ENCODE measurements at places on chromosomes 11 and 22.

- DNase-seq = no peak
These were observed 84.9 kb downstream of the CTTN start for GRCh38 chr11:70483077-70483861.

- no peak for DNase-seq
These were observed 23.1 kb upstream of the MICAL2 start for GRCh38 chr11:12087075-12088004.

DNA sequence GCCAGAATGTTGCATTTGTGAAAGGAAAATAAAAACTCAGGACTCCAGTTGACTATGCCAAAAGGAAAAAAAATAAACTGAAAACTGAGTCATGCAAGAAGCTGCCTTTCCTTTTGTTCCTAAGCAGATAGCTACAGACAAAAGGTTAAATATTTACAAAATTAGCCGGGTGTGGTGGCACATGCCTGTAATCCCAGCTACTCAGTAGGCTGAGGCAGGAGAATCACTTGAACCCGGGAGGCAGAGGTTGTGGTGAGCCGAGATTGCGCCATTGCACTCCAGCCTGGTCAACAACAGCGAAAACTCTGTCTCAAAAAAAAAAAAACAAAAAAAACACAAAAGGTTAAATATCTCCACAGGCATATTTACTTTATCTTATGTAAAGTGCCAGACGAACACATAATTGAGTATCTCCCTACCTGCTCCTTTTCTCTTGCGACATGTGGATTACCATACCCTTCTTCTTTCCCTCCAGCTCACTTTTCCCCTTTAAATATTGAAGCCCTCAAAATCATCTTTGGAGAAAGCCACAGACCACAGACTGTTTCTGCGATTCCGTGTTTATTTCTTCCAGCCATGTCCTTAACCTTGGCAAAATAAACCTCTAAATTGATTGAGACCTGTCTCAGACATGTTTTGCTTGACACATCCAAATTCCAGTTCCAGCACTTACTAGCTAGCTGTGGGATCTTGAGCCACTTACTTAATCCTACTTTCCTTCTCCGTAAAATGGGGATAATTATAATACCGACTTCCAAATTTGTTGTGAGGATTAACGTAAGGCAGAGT, 2.3 kb upstream of the SMPD1 start:
- DNase-seq = no peak

DNA sequence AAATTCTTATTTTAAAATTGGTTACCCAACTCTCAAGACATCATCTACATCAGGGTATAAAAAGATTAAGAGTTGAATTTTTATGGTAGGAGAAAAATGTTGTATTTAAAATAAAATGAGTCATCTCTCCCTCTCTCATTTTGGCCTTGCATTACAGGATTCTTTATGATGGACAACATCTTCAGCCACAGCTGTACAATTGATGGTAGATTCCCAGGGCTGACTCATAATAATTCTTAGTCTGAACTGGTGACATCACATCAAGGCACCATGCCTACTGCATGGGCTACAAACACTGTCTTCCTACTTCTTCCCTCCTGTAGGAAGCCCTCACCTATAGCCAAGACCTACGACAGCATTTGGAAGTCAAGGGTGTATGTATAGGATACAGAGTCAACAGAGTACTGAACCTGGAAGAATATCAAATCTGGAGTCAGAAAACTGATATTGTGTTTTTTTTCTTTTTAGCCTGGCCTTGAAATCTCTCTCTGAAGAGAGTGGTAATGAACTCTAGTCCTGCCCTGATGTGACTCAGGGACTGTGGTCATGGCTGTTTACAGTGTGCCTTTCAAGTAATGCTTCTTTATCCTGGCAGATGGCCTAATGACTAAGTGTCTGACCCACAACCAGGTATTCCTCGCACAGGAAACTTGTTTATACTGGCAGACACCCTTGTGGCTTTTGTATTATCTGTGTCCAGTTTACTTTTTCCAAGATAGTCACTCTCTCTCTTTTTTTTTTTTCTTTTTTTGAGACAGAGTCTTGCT, 32.5 kb downstream of the MRGPRX2 start:
- DNase-seq = no peak

DNA sequence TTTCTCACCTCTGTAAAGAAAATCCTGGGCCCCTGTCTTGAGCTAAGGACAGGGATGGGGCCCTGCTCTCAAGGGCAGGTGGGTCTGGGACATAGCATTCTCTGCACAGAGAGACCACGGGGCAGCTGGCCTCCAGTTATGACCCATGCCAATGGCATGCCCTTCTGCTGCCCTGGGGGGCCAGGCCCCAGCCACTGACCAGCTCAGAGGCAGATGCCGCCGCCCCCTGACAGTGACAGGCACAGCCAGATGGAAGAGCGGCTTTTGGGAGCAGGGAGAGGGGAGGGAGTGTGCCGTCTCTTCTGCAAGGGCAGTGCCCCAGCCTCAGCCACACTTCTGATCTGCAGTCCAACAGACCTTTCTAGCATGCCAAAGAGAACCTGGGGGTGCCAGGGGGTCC, 114.8 kb upstream of the NAV2 start:
- no peak for DNase-seq

GRCh38 chr11:72468289-72468688, 34.0 kb upstream of the CLPB start:
- DNase-seq = no peak

- peak; percentile 12 for DNase-seq
These were observed 63.8 kb upstream of the THY1 start for GRCh38 chr11:119486691-119487259.

GRCh38 chr11:129738242-129738641, 77.4 kb upstream of the TMEM45B start:
- DNase-seq = no peak

DNA sequence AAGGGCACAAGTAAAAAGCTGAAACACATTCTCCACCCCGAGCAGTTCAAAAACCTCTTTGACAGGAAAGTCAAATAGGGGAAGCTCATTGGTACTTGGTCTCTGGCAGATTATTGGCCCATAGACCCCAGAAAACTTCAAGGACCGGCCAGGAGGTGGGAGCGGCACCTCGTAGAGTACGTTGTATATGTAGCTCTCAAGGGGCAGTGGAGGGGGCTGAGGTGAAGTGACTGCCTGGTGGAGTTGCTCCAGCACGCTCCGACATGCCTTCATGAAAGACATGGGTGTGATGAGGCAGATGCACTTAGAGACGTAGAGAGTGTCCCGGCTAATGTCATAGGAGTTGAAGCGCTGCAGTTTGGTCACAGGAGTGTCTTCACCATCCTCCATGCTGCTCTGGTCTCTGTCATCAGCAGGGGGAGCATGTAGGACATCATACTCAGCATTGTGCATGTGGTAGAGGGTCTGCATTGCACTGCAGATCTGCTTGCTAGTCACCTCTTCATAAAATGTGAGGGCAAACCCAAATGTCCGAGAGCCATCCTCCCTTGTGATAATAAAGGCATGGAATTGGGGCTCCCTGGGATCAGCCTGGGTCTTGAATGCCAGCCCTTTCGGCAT, 61.3 kb downstream of the DENND5A start:
- peak; percentile 56 for DNase-seq

DNA sequence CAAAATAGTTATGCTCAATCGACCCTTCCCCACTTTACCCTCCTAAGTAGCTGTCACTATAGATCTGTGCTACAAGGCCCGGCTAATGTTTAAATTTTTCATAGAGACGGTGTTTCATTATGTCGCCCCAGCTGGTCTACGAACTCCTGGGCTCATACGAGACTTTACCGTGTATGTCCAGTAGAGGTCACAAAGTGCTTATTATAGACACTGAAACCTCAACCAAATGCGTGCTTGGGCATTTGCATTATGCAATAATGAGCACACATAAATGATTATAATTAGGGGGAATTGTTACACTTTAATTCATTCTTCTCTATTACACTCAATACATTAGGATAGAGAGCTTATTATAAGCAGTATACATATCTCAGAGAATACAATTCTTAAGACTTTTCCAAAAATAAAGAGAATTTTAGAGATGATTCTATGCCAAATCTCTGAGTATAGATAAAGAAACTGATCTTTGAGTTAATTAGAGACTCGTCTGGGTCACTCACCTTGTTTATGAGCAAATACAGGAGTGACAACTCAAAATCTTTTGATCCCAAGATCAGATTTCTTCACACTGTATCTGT, 12.5 kb upstream of the MRPL16 start:
- DNase-seq = no peak

DNA sequence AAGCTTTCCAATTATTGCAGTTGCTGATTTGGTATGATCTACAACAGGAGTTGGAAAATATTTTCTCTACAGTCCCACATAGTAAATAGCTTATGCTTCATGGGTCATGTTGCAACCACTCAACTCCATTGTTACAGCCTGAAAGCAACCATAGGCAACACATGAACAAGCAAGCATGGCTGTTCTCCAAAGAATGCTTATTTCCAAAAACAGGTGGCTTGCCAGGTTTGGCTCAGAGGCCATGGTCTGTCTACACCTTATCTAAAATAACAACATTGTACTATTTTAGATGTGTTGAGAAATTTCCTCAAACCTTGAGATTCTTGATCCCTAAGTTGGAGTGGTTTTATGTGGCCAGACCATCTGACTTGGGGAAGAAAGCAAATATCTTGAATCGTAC, 153.9 kb upstream of the MPPED2 start:
- DNase-seq = no peak

GRCh38 chr22:24331468-24332440, 61.1 kb downstream of the SPECC1L start:
- no peak for DNase-seq

DNA sequence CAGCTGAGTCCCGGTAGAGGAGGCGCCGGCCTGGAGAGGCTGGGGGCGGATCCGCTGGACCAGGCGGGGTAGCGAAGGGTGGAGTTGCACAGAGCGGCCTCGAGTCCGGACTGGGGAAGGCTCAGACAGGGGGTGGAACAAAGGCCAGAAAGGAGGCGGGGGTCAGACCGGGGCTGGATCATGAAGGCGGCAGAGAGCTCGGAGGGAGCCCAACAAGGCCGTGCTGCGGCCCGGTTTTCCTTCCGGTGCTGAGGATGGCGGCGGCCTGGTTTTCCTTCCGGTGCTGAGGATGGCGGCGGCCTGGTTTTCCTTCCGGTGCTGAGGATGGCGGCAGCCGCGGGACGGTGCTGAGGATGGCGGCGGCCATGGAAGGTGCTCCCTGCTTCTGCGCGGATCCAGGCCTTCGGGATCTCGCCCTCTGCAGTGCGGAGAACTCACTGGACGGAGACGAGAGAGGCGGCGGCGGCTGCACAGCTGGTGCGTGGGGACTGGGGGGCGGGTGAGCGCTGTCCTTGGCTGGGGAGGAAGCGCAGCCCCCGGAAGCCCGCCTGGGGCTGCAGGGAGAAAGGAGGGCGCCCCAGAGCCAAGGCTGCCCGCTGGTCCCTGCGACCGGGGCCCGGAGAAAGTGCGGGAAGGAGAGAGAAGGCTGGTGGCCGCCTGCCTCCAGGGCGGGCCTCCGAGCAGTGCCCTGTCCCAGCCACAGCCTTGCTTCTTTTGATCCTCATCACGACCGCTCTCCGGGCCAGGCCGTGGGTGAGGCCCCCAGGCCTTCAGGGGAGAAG, 350.4 kb upstream of the B3GAT1 start:
- DNase-seq = no peak

- DNase-seq = no peak
These were observed 33.4 kb upstream of the LYVE1 start for GRCh38 chr11:10601837-10602236.

GRCh38 chr11:27212248-27212780, 150.7 kb downstream of the CCDC34 start:
- DNase-seq = no peak

DNA sequence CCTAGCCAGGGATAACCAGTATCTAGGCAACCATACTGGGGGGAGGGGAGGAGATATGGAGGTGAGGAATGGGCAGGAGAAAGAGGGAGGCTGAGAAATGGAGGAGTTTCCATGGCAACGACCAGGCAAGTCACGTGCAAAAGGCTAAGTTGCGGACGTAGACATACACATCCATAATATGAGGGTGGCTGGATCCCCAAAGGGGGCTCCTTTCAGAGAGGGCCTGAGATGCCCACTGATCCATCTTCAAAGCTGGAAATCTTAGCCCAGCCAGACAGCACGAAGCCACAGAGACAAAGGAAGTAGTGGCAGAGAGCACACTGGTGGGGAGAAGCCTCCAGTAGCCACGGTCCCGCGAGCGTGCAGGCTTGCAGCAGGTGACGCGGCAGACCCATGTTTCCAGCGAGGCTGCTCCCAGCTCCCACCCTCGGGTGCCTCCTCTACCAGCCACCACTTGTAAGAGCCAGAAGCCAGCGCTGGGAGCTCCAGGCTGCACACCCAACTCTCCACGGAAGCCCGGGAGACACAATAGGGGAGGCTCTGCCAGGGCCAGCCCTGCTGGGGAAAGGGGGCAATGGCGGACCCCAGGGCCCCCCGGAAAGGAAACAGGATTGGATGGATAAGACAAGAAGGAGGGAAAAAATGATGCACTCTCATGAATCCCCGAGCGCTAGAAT, 938 bp downstream of the FXYD6 start:
- no peak for DNase-seq

- DNase-seq = no peak
These were observed 135.6 kb downstream of the CSNK2A3 start for GRCh38 chr11:11217289-11217928.

DNA sequence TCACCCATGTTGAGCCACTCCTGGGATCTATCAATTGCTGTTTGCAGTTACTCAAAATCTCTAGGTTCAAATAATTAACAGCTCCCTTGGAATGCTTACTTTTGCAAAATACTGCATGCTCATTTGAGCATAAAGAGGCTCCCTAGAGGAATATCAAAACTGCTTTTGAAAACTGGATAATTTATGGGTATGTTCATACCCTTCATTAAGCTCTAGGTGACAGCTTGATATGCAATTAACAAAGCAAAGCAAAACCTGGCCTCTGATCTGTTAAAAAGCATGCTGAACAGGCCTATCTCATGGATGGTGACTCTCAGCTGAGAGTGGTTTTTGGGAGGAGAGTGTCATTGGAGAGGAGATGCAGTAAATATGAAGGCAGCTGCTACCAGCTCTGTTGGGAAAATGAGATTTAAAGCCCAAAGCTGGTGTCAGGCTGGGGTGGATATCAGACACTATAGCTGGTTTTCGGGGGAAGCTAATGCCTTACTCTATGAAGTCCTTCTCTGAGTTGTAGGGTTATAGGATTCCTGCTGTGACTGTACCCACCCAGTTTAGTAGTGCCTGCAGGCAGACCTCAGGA, 110.9 kb downstream of the RASSF10 start:
- no peak for DNase-seq

GRCh38 chr22:21451545-21452520, 15.4 kb upstream of the TMEM191C start:
- DNase-seq = no peak

GRCh38 chr11:75230621-75231020, 10.0 kb upstream of the TPBGL start:
- DNase-seq = no peak

DNA sequence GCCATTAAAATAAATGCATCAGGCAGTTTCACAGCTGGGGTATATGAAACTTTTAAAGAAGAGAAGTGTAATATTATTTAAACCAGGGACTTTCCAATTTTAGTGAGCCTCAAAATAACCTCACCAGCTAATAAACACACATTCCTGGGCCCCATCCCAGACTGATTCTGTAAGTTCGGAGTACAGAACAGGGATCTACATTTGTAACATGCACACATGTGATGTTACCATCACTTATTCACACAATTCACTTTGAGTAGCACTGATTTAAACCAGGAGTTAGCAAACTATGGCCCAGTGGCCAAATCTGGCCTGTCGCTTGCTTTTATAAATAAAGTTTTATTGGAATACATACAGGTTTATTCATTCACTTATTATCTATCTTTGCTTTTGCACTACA, 62.0 kb downstream of the STK33 start:
- no peak for DNase-seq

GRCh38 chr22:36913427-36914389, at the start of gene CSF2RB:
Gene CSF2RB (plus strand): TSS chr22:36913628. CDS start chr22:36922208, 8,580 bp downstream.
- DNase-seq = no peak

GRCh38 chr11:70378506-70379134, 19.7 kb upstream of the CTTN start:
- no peak for DNase-seq

- no peak for DNase-seq
These were observed 97.6 kb downstream of the SLC1A2 start for GRCh38 chr11:35321532-35322317.
